ENCODE measurements at places on chromosomes 1 and 21. TPM values are rescaled to one million over a fixed set of nuclear protein-coding genes. Genes with fewer than 3 reads are reported as not detected.

Gene CD53
- total RNA-seq: 530 TPM

Gene HCRTR1
- not detected for total RNA-seq

Gene G0S2
- 0.64 TPM for total RNA-seq

GRCh38 chr1:62844030-62844429, 60.1 kb downstream of the ATG4C start:
- no peak for DNase-seq

DNA sequence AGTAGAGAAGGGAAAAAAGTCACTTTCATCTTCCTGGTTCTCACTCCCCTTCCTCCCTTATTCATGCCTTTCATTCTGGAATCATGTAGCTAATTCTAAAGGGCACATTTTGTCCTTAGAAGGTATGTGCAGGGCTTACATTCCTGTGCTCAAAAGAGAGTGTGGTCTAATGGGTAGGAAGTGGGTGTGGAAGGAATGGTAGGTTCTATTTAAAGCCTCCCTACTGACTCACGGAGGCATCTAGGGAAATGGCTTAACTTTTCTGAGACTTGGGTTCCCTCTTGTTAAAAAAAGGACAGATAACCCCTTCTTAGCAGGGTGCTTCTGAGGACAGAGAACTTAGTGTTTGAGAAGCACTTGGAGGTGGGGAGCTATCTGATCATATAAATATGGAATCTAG, 249.3 kb upstream of the DUSP10 start:
- no peak for DNase-seq

DNA sequence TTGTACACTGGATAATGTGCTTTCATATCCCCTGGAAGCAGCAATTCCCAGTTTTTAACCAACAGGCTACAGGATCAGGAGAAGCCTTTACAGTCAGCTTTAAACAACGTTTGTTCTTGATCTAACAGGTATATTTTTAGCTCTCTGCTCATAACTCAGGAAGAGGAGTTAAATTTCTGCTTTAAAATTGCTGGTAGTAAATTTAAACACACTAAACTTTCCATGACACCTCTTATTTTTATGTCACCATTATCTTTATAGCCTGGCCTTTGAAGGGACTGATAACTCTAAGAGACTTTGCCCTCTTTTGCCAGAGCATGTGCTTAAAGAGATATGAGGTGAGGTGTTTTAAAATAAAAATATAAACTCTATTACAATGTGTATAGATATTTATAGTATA, 119.6 kb upstream of the BRINP3 start:
- no peak for DNase-seq

DNA sequence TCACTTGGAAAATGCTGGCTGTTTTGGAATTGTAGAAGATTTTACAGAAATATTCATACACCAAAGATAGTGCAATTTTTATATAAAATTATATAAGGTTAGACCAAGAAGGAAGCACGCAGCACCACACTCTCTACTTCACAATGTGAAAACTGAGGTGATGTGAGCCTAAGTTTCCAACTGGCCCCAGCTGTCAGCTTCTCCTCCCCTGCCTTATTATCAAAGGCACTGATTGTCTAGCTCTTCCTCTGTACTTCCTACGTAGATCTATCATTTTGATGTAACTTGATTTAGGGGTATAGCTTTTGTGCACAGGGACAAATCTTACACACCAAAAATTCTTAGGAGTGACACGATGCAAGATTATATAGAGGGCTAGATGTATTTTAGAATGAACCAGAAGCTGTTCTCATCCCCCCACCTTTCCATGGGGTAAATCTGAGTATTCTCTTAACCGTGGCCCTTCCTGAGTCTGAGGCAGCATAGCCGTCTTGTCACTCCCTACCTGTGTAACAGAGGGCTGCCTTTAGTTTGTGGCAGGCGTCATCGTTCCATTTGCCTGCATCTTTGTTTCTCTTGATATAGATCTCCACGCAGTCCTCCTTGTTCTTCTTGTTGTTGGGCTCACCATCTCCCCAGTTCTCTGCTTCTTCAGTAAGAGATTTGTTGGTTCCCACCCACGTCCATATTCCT, 3.4 kb downstream of the SELL start:
- peak; percentile 43 for DNase-seq

- DNase-seq: no peak
Observed at GRCh38 chr1:202113690-202114300, 8.9 kb upstream of the GPR37L1 start.

GRCh38 chr1:111948209-111949171, 41.0 kb downstream of the KCND3 start:
- no peak for DNase-seq

- peak; percentile 71 for DNase-seq
Observed at GRCh38 chr21:43361493-43362296, 65.2 kb downstream of the SIK1 start.

- DNase-seq: no peak
Observed at GRCh38 chr21:36055551-36055950, 4.8 kb downstream of the SETD4 start.

GRCh38 chr1:235275836-235276235, 52.1 kb downstream of the ARID4B start:
- no peak for DNase-seq

Measured in activated CD4-positive, alpha-beta T cell treated with anti-CD3 and anti-CD28 coated beads, Interleukin-2, amount 10 ng/mL, durations not matched to agents 7 days and 5 days (primary cell).